Activated T-cell treated with anti-CD3 and anti-CD28 coated beads, Interleukin-2, amount 50 U/mL, for 72 hours (primary cell): ENCODE measurements at places on chromosomes 2 and 18. TPM values are rescaled to one million over a fixed set of nuclear protein-coding genes. Genes with fewer than 3 reads are reported as not detected.
A peak's percentile ranks its signal among the peaks of the same experiment; 100 is the strongest.

DNA sequence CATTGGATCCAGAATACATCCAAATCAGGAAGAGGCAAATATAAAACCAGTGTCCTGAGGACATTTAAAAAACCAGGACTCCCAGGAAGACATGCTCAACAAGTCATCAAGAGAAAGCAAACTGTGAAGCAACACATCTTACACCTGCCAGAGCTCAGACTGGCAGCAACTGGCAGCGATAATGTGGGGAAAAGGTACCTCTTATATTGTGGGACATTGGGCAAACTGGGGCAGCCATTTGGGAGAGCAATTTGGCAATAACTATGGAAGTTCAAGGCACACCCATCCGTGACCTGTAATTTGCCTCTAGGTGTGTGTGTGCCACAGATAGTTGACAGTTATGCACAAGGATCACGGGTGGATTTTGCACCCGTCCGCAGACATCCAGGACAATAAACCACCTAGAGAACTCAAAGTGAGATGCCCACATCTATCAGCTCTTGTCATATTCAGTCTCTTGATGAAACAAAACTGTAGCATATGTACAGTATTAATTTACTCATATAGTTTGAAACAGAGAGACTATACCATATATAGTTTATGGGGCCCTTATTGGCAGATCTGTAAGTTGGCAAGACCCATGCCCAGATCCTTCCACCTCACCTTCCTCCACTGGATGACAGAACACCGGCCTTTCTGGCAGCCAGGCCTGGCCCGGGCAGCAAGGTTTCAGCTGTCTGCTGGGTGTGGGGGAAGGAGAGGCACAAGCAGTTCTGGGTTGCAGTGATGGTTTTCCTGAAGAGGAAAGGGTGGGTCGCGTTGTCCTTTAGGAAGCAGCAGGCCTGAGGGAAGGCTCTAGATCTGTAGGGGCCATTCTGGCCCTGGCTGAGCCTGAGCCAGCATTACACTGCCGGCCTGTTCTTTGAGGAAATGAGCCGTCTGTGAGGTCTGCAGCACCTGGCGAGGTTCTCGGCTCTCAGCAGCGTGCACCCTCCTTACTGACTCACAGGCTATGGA, 18.8 kb downstream of the HJURP start:
- DNase-seq, result no peak

AQP12B gene
- total RNA-seq, result not detected

DNA sequence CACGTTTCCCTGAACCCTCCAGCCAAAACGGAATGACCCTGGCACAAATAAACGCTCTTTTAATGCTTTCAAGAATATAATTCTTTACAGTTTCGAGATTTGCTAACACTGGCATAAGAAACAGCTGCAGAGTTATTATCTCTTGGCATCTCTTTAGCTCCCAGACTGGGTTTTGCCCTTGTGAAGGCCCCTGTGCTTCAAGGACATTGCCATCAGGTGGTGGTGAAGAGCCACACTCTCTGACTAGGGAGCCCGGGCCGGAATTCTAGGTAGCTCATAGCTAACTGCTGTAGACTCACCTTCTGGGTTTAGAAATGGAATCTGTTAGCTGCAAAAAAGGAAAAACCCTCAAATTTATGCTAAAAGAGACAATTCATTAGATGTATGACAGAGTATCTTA, 13.3 kb upstream of the GALNT14 start:
- no peak for DNase-seq

GRCh38 chr2:153543635-153544071, 65.1 kb upstream of the RPRM start:
- DNase-seq, result peak; percentile 3

- no peak for DNase-seq
These were observed 60.3 kb downstream of the RFTN2 start for GRCh38 chr2:197615016-197615652.

TSPYL6 gene
- not detected for total RNA-seq

DNA sequence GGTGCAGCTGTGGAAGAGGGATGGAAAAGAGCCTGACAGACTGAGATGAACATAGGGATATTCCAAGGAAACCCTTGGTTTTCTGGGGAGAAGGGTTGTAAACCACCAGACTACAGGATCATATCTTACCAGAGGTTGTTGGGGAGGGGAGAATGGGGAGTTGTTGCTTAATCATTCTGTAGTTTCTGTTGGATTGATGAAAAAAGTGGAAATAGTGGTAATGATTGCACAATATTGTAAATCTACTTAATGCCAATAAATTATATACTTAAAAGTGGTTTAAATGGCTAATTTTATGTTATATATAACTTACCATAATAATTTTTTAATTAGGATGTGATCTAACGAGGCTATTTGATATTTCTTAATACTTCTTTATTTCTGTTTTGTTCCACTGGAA, 800.9 kb downstream of the BCL11A start:
- DNase-seq, result no peak

DNA sequence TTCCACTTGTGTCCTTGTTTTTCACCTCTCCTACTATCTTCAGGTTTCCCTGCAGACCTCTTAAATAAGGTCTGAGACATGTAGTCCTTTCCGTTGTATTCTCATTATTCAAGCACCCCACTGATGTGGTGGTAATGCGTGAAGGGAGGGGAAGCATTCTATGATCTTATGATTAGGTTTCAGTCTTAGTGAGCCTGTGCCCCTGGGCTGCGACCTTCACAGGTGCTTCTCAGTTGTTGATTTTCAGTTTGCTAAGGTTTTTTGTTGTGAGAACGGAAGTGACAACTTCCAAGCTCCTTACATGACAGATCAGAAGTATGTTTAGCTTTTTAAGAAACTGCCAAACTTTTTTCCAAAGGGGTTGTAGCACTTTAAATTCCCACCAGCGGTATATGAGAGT, 41.3 kb downstream of the VPS54 start:
- DNase-seq, result peak; percentile 38

GRCh38 chr18:13562494-13563029, 163.8 kb downstream of the FAM210A start:
- peak; percentile 94 for DNase-seq

DNA sequence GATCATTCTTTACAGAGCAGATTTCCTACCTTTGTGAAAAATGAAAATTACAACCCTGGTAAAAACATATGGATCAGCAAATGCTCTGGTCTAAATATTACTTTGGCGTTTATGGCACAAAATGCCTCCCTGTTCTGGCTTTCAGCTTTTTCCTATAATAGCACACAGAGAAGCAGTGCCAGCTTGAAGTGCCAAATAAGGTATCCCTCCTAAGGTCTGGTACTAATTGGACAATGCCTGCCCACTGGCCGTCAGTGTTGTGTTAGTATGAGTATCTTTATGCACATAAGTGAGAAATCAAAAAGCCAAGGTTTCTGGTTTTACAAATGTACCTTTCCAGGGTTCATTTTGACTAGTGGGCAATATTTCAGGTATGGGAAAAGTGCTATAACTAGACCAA, 1293.7 kb upstream of the FAM98A start:
- DNase-seq, result no peak

DNA sequence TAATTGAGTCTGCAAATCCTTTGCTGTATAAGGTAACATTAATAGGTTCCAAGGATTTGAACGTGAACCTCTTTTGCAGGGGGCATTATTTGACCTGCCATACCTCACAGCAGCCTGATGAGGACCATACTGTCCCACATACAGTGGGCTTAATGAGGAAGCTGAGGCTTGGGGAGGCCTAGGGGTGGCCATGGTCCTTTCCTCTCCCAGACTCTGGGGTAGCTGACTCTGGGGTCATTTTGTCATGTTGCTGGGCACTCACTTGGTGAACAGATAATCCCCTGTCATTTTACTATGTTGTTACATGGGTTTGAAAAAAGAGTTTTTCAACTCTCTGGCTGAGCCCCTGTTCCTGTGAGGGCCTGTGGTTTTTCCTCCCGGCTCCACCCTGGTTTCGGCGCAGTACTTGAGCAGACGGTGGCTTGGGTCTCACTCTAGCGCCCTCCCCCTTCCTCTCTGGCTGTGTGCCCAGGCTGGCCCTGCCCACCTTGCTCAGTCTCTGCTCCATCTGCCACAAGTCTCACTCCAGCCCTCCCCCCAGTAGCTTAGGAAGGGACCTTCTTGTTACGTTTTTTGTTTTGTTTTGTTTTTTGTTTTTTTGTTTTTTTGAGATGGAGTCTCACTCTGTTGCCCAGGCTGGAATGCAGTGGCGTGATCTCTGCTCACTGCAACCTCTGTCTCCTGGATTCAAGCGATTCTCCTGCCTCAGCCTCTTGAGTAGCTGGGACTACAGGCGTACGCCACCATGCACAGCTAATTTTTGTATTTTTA, 21.0 kb downstream of the INPP4A start:
- DNase-seq, result peak; percentile 71

MLPH gene
- 0.36 TPM for total RNA-seq

GRCh38 chr2:216001216-216002100, 11.9 kb downstream of the MREG start:
- no peak for DNase-seq

DNA sequence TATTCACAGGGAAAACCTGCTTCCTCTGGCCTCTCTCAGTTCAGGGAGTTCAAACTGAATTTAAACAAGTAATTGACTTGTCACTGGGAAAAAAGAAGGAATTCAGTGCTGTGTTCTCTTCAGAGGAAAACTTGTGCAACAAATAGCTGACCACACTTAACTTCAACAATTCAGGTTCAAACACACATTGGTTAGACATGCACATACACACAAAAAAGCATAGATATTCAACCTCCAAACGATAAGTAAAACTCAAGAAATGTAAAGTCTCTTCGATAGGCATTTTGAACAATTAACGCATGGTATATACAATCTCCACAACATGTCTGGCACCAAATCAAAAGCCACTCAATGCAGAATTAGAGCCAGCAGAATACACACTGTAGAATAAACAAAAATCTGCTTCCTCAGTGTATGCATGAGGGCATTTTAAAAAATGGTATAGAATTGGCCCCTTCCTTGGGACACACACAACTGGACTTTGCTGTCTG, 269.0 kb downstream of the TCF4 start:
- DNase-seq, result no peak

CNDP1 gene
- total RNA-seq, result 0.16 TPM

DNA sequence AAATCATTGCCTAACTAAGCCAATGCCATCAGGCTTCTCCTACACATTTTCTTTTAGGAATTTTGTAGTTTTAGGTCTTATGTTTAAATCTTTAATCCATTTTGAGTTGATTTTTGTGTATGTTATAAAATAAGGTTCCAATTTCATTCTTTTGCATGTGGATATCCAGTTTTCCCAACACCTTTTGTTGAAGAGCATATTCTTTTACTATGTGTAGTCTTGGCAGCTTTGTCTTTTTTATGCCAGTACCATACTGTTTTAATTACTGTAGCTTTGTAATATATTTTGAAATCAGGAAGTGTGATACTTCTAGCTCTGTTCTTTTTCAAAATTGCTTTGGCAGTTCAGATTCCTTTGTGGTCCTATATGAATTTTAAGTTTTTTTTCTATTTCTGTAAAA, 11.0 kb downstream of the FASTKD2 start:
- no peak for DNase-seq

CCL20 gene
- 21.9 TPM for total RNA-seq

SERPINB10 gene
- total RNA-seq, result 2.8 TPM

TNFAIP6 gene
- total RNA-seq, result not detected
